IMR-90 (cell line): ENCODE measurements at places on chromosomes 16 and 17. TPM values are rescaled to one million over a fixed set of nuclear protein-coding genes. Genes with fewer than 3 reads are reported as not detected.
A peak's percentile ranks its signal among the peaks of the same experiment; 100 is the strongest.

- DNase-seq = peak; percentile 71
Measured at GRCh38 chr16:74998481-74999218, at the start of gene ZNRF1. Gene ZNRF1, plus strand, starts transcription at chr16:74999024. Its CDS starts 648 bp downstream, at chr16:74999672.

The CRISPLD2 gene
- total RNA-seq = 35.0 and 37.5 TPM in 2 replicates

DNA sequence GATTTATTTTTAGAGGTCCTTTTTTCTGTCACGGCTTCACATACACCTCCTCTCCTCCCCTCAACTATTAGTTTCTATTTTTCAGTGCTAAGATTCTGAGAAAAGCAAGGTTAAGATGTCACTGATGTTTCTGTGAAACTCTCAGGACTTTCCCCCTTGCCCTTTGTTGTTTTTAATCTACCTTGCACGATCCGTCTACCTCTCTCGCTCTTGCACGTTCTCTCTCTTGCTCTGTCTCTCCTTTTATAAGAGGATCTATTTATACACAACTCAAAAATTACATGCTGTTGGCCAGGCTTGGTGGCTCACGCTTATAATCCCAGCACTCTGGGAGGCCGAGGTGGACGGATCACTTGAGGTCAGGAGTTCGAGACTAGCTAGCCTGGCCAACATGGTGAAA lies 43.6 kb downstream of the RPA1 start:
- DNase-seq = no peak

The RAB26 gene
- total RNA-seq = 1.1 TPM in 2 replicates

The CORO1A gene
- 6.4 and 7.2 TPM in 2 replicates for total RNA-seq

DNA sequence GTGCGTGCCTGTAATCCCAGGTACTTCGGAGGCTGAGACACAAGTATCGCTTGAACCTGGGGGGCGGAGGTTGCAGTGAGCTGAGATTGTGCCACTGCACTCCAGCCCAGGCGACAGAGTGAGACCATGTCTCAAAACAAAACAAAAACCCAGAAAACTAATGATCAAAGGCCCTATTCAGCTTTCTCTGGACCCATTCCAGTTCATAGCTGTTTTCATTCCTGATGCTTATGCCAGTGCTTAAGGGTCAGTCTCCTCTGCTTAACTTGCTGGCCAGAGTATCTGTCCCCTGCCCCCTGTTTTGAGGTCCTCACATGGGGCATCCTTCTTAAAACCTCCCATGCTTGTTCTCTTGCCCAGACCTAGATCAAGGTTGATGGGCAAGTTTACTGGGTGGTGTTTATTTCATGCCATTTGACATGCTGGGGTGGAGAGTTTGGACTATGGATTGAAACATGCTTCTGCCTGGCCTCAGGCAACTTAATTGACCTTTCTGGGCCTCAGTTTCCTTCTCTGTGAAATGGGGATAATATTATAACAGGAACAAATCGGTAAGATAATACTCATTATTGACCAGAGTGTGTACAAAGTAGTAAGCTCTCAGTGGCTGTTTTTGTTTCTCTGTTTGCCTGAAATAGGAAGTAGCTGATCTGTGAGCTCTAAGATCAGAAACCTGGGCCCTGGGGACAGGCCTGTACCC lies 369.8 kb downstream of the CPPED1 start:
- DNase-seq = no peak

GRCh38 chr16:4176906-4177417 lies 60.7 kb upstream of the ADCY9 start:
- DNase-seq = peak; percentile 73

The TAT gene
- not detected in 2 replicates for total RNA-seq

GRCh38 chr17:64774888-64775540 lies 112.9 kb upstream of the SMURF2 start:
- DNase-seq = no peak

DNA sequence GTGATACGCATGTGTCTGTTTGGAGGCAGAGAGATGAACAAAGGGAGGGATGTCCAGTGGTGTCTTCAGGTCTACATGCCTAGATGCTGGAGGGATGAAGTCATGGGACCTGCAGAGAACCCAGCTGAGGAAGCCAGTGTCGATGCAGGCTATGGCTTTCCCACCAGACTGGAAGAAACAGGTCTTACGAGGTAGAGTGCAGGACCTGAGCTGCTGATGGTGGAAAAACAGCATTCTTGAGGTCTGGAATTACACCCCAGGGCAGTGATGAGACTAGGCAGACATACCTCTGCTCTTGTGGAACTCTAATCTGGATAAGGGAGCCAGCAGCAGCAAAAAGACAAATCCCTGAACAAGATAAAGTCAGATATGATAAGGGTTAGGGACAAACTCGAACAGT lies 37.4 kb downstream of the ARSG start:
- peak; percentile 7 for DNase-seq

GRCh38 chr16:19472482-19472881 lies 49.4 kb downstream of the GDE1 start:
- no peak for DNase-seq

- no peak for DNase-seq
Measured at GRCh38 chr16:77414752-77415231, 20.0 kb downstream of the ADAMTS18 start.

The TLCD3A gene
- total RNA-seq = 14.4 and 15.2 TPM in 2 replicates

DNA sequence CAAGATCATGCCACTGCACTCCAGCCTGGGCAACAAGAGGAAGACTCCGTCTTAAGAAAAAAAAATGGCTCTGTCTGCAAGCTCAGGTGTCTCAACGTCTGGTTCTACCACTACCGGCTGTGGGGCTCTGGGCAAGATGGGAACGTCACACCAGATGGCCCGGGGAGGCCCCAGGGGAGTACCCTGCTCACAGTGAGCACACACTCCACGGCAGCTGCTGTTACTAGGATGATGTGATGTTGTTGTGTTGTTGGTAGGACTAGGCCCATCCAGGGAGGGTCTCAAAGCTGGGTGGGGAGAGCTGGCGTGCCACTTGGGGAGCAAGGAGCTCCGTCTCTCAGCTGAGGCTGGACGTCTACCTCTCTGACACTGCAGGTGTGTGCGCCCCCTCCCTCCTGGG lies 9.4 kb upstream of the NPTX1 start:
- no peak for DNase-seq

The ALOX15B gene
- not detected in 2 replicates for total RNA-seq

DNA sequence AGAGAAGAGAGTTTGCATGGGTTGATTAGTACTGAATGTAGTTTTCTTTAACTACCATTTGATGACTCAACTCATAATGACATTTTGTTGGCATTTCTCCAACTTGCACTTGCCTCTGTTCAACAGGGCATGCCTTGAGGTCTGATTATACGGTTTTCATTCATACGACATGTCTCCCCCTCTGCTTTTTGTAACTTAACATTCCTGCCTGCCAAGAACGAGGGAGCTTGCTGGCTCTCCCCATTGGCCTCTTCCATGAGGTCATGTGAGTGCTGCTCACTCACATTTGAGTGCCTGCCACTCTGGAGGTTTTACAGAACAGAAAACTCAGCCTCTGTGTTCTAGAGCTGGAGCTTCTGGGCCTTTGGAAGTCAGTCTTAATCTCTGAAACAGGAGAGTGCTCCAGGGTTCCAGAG lies 19.7 kb downstream of the MAP2K6 start:
- peak; percentile 26 for DNase-seq

The KRT15 gene
- total RNA-seq = 2.9 and 3.6 TPM in 2 replicates

The MARCHF10 gene
- total RNA-seq = under 0.01 and 0.18 TPM in 2 replicates
